ENCODE measurements at places on chromosomes 5 and 9. TPM values are rescaled to one million over a fixed set of nuclear protein-coding genes. Genes with fewer than 3 reads are reported as not detected.

TMEM232 gene
- 1.1 TPM for total RNA-seq

PCDHB14 gene
- total RNA-seq, result 5.1 TPM

DNA sequence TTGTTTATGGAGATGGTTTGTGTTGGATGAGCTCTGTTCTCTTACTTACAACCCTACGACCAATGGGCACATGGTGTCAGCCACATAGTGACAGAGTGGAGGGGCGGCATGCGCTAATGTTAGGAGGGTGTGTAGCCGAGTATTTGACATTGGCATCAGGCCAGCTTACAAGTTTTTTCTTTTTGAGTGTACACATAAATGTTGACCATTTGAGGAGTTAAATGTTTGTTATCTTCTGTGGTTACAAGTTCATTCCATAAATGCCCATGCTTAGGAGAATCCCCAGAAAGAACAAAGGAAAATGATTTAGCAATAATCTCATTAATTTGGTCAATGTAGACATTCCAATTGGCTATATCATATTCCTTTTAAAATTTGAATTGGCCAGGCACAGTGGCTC lies 180.1 kb upstream of the ELL2 start:
- no peaks in the 10 kb centered on the region for H3K27me3 ChIP-seq
- no peak for DNase-seq
- no peaks in the 10 kb centered on the region for H3K4me1 ChIP-seq

DNA sequence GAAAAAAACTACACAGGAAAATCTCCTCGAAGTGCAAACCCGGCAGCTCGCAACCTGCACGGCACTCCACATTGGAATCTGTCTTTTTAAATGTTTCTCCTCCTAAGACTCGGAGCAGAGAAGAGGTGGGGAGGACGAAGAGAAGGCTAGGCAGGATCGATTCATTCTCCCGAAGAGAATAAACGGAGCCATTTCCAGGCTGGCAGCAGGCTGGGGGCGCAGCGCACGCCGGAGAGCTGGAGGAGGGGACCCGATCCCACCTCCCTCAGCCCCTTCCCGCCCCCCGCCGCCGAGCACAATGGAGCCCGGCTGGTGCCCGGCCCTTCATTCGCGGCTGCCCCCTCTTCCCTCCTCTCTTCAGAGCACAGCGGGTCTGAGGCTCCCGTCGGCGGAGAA lies 628 bp downstream of the HOMER1 start:
- H3K36me3 ChIP-seq, result no peaks in the 10 kb centered on the region
- no peaks in the 10 kb centered on the region for H3K27me3 ChIP-seq
- H3K4me1 ChIP-seq, result no peaks in the 10 kb centered on the region
- DNase-seq, result no peak

- H3K4me1 ChIP-seq, result no peaks in the 10 kb centered on the region
- no peak overlapping the region for H3K27ac ChIP-seq
- H3K27me3 ChIP-seq, result no peaks in the 10 kb centered on the region
- DNase-seq, result no peak
- H3K36me3 ChIP-seq, result no peaks in the 10 kb centered on the region
These were observed 185.3 kb downstream of the MAPKAP1 start for GRCh38 chr9:125521462-125522327.

DNA sequence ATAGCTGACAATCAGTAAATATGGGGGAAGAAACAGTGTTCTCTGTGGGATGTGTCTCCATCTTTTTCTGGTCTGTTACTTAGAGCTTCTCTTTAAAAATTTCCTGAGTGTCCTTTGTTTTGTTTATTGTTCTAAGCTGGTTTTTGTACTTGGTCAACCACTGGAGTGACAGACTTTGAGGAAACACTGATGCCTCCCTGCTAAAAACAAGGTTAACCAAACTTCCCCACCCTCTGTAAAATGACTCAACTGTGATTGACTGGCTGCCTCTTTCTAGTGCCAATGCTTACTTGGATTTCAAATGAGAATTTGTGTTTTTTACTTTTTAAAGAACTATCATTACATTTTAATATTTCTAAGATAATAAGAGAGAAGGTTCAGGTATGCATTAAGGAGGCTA lies 65.1 kb upstream of the SPINK5 start:
- no peaks in the 10 kb centered on the region for H3K27me3 ChIP-seq
- DNase-seq, result no peak
- H3K36me3 ChIP-seq, result no peaks in the 10 kb centered on the region
- no peak overlapping the region for H3K27ac ChIP-seq

GRCh38 chr9:1536522-1537170 lies 478.5 kb upstream of the SMARCA2 start:
- no peaks in the 10 kb centered on the region for H3K4me1 ChIP-seq
- H3K36me3 ChIP-seq, result no peaks in the 10 kb centered on the region
- no peak overlapping the region for H3K27ac ChIP-seq
- no peaks in the 10 kb centered on the region for H3K27me3 ChIP-seq
- no peak overlapping the region for H3K4me3 ChIP-seq

DNA sequence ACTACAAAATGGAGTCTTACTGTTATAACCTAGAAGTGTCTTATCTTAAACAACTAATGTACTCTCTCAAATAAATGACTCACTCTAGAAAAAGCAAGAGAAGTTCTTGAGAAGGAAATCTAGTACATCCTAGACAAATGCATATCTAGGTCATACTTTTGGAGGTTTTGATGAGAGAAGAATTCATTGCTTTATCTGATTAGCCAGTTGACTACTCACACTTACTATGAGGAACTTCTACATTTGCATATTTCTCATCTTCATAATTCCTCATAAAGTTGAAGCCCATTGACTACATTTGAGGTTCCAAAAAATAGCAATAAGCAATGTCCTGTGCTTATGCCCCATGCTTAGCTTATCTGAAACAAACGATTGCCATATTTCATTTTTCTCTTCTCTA lies 2.8 kb downstream of the JAKMIP2 start:
- H3K36me3 ChIP-seq, result no peaks in the 10 kb centered on the region
- no peaks in the 10 kb centered on the region for H3K27me3 ChIP-seq
- no peaks in the 10 kb centered on the region for H3K4me1 ChIP-seq
- H3K27ac ChIP-seq, result no peak overlapping the region
- DNase-seq, result no peak

DNA sequence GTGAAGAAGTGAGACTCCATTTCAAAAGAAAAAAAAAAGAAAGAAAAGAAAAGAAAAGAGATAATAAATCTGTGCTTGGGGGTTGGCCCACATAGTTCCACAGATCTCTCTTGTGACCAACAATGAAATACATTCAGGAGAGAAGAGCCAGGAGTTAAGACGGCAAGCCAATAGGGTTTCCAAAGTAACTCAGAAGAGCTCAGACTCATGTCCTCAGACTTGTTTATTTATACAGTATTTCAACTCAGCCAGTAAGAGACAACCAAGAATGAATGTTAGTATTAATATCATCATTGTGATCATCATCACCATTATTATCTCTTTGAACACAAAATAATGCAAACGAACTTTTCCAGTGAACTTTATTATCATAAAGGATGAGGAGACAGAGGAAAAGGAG lies 140.2 kb downstream of the GLIS3 start:
- H3K4me3 ChIP-seq, result no peak overlapping the region
- H3K27ac ChIP-seq, result no peak overlapping the region
- no peaks in the 10 kb centered on the region for H3K36me3 ChIP-seq
- no peaks in the 10 kb centered on the region for H3K4me1 ChIP-seq

DNA sequence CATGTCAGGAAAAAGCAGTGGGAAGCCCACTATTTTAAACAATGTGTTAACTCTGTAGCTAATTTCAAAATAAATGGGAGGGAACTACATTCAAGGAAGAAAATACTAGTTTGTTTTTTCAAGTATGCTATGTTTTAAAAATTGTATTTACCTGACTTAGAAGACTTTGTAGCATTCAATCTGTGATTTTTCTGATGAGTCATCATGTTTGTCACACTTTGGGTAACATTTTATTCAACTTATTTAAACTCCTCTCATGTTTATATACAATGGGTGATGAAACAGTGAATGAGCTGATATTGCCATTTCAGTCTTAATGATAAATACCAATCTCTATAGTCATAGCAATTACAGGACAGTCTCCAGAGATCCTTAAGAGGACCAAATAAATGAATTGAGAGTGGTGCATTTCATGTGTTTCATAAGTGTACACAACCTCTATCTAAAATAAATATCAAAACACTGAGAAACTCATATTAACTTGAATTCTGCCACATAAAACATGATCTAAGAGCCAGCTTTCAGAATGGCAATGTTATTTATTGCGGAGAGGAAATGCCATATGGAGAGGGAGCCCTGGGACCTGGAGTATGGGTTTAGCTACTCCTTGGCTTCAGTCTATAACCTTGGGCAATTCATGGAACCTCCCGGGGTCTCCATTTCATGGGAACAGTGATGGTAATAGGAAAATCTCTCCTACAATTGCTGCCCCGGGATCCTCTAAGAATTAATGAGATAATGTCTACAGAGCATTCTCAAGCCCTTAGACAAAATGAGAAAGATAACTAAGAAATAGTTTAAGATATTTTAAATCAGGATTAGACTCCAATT lies 913.9 kb downstream of the TLE4 start:
- H3K4me3 ChIP-seq, result no peak overlapping the region
- H3K4me1 ChIP-seq, result no peaks in the 10 kb centered on the region
- no peak for DNase-seq

Measured in right atrium auricular region (tissue), 2 donors.